ENCODE measurements at places on chromosomes 1 and 21. TPM values are rescaled to one million over a fixed set of nuclear protein-coding genes. Genes with fewer than 3 reads are reported as not detected.

The KCNT2 gene
- polyA plus RNA-seq, result 5.2 TPM

The CD5L gene
- polyA plus RNA-seq, result not detected

The GNAT2 gene
- not detected for polyA plus RNA-seq

The TRIM67 gene
- 0.78 TPM for polyA plus RNA-seq

The GUCA2B gene
- not detected for polyA plus RNA-seq

The RCC1 gene
- 38.2 TPM for polyA plus RNA-seq

The OR10J1 gene
- not detected for polyA plus RNA-seq

The SH3BGR gene
- 3.9 TPM for polyA plus RNA-seq

The RSPH1 gene
- polyA plus RNA-seq, result 17.4 TPM

The CFHR3 gene
- polyA plus RNA-seq, result 1.1 TPM

The DNAI4 gene
- 13.3 TPM for polyA plus RNA-seq

The CFAP107 gene
- polyA plus RNA-seq, result 0.26 TPM

The LYPD8 gene
- polyA plus RNA-seq, result not detected

The NLRP3 gene
- 1.2 TPM for polyA plus RNA-seq

The CD247 gene
- 2.6 TPM for polyA plus RNA-seq

The ERG gene
- 36.3 TPM for polyA plus RNA-seq

The C1QC gene
- polyA plus RNA-seq, result 20.8 TPM

The SGIP1 gene
- polyA plus RNA-seq, result 10.9 TPM

The CTTNBP2NL gene
- polyA plus RNA-seq, result 38.5 TPM

The OR2L13 gene
- polyA plus RNA-seq, result not detected

The HCRTR1 gene
- polyA plus RNA-seq, result 0.09 TPM

The RAB42 gene
- polyA plus RNA-seq, result 6.2 TPM

The TIMM17A gene
- 50.5 TPM for polyA plus RNA-seq

The EFNA3 gene
- 2.9 TPM for polyA plus RNA-seq

The LDLRAD2 gene
- 4.2 TPM for polyA plus RNA-seq

The IGSF5 gene
- 0.25 TPM for polyA plus RNA-seq

The OR2T11 gene
- not detected for polyA plus RNA-seq

The EFNA1 gene
- polyA plus RNA-seq, result 94.7 TPM

The PTPRU gene
- polyA plus RNA-seq, result 17.0 TPM

The LCE1D gene
- not detected for polyA plus RNA-seq

The OVAAL gene
- polyA plus RNA-seq, result not detected

The SH2D2A gene
- polyA plus RNA-seq, result 0.48 TPM

The LEPR gene
- 44.0 TPM for polyA plus RNA-seq

The RGS18 gene
- polyA plus RNA-seq, result 6.0 TPM

The CSF3R gene
- 10.9 TPM for polyA plus RNA-seq

The PGLYRP4 gene
- polyA plus RNA-seq, result not detected

The OR2AK2 gene
- polyA plus RNA-seq, result not detected

The ADAMTS5 gene
- polyA plus RNA-seq, result 10.1 TPM

The ESRRG gene
- polyA plus RNA-seq, result 1.8 TPM

The EDARADD gene
- polyA plus RNA-seq, result 4.8 TPM

The CGN gene
- 33.7 TPM for polyA plus RNA-seq

The PSMD4 gene
- polyA plus RNA-seq, result 135 TPM

The CHRNB2 gene
- 0.41 TPM for polyA plus RNA-seq
